ENCODE measurements at places on chromosomes 12 and 14.

GRCh38 chr14:71086567-71086966, 179.3 kb downstream of the PCNX1 start:
- no peak for DNase-seq

DNA sequence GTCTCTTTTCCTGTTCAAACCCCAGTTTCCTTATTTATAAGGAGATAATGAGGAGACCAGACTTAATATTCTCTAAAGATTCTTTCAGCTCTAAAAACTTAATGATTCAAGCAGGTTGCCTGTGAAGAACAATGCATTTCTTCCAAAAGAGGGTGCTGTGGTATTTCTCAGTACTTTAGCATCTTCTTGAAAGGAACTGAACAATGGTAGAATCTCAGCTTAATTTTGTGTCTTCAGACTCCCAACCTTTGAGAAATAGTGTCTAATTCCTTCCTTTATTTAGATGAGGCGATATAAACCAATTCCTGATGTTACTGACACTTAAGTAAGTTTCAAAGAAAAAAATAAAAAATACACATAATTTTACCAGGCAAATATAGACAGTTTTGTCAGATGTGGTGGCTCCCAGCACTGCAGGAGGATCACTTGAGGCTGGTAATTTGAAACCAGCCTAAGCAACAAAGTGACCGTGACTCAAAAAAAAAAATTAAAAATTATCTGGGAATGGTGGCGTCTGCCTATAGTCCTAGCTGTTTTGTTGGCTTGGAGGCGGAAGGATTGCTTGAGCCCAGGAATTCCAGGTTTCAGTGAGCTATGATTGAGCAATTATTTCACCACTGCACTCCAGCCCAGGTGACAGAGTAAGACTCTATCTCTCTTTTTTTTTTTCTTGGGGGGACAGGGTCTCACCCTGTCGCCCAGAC, 76.9 kb upstream of the PSMA6 start:
- no peak for DNase-seq

DNA sequence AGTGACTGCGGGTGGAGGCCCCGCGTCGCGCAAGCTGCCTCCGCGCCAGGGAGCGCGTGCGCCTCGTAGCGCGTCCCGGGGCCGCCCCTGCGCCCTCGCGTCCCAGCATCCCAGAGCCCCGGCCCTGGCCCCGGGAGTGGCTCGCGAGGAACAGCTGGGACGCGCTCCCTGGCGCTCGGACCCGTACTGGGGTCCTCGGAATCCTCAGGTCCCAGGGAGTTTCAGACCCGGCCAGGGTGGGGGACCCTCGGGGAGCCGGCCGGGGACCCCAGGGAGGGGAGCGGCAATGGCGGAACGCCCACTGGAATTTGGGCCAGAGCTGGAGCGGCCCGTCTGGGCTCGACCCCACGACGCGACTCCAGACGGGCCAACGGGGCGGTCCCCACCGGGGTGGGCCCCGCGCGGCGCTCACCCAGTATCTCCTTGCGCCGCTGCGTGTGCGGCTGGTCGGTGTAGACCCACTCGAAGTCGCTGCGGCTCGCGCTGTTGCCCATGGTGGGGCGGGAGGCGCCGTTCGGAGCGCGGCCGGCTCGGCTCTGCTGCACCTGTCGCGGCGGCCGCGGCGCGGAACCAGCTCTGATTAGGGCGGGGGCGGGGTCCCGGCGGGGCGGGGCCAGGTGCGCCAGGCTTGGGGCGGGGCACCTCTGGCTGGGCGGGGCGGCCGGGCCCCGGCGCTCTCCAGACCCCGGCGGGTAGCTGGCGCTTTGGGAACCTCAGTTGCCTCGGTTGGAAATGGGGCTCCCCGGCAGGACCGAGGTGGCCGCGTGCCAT, at the start of gene DEGS2:
Gene DEGS2 (minus strand): TSS at position 552 of the 771 bp plus-strand sequence. CDS start 58 bp downstream, at position 494.
- peak; percentile 27 for DNase-seq

DNA sequence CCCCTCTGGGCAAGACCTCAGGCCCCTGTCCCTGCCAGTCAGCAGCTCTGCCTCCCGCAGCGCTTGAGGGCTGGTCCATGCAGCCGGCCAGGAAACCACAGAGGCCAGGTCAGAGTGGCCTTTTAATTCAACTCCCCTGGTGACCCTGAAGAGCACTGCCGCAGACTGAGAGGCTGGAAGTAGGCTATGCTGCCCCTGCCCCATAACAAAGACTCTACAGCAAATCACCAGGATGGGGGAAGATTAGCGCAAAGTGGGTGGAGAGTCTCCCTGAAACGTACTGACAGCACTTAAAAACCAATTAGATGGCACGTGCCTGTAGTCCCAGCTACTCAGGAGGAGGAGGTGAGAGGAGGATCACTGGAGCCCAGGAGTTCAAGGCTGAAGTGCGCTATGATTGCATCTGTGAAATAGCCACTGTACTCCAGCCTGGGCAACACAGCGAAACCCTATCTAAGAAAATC, 70.5 kb downstream of the ITPK1 start:
- no peak for DNase-seq

GRCh38 chr12:44748950-44749468, 127.1 kb downstream of the NELL2 start:
- DNase-seq: no peak

DNA sequence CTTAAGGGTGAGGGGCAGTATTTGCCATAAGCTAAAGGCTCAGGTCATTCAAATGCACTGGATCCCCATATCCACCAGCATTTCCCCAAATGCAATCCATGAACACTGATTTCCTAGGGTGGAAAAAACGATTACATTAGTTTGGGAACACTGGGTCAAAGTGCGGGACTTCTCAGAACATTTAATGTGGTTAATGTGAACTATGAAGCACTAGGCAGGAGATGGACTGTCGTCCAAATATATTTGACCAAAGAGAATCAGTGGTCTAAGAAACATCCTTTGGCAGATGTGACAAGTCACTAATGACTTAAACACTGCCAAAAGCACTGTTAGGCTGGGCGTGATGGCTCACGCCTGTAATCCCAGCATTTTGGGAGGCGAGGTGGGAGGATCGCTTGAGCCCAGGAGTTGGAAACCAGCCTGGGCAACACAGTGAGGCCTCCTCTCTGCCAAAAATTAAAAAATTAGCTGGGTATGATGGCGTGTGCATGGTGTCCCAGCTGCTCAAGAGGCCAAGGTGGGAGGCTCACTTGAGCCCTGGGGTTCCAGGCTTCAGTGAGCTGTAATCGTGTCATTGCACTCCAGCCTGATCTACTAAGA, 205.4 kb downstream of the CALM1 start:
- no peak for DNase-seq

GRCh38 chr14:92207928-92208265, 86.1 kb downstream of the CPSF2 start:
- no peak for DNase-seq

GRCh38 chr12:115891556-115892164, 385.8 kb downstream of the MED13L start:
- DNase-seq: no peak

GRCh38 chr14:50766338-50766886, 64.5 kb downstream of the NIN start:
- no peak for DNase-seq

GRCh38 chr12:54936736-54937135, 47.8 kb downstream of the TESPA1 start:
- DNase-seq: no peak

- DNase-seq: no peak
Observed at GRCh38 chr12:32773691-32774090, 18.0 kb upstream of the YARS2 start.

GRCh38 chr12:95116773-95117172, 43.4 kb upstream of the NR2C1 start:
- DNase-seq: no peak

DNA sequence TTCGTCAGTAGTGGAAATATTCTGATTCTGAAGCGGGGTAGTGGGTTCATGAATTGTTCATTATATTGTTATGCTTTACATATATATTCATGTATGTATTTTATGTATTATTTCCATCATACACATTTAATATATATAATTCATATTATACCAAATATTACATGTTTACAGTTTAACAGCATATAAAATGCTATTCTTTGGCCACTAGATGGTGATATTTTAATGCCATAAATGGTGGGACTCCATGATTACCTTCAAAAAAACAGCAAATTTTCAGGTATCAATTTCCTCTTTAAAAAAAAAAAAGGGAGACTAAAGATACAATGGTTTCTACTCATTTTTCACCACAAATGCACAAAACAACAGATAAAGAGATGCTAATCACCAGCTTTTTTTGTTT, 41.0 kb downstream of the BDKRB1 start:
- no peak for DNase-seq

GRCh38 chr12:110937104-110937641, 16.8 kb upstream of the MYL2 start:
- peak; percentile 54 for DNase-seq

DNA sequence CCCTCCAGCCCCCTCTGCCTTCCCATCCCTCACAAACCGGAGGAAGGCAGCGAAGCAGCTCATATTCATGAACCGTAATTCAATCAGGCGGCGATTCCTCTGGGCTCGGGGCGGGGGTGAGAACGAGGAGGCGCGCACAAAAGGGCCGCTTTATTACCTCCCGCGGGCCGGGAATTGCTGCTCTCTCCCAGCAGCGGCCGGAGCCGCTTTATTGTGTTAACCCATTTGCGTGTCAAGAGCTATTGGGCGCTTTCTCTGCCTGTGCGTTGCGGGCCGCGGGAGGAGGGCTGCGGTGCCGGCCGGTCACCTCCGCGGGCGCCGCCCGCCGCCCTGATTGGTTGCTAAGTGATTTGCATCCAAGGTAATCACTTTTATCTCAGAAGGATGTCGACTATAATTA, 4.8 kb downstream of the FAM222A start:
- no peak for DNase-seq

GRCh38 chr12:103751171-103751570, 89.9 kb downstream of the NT5DC3 start:
- DNase-seq: no peak

GRCh38 chr12:73531752-73532151, 1005.9 kb upstream of the ATXN7L3B start:
- no peak for DNase-seq

- no peak for DNase-seq
Observed at GRCh38 chr12:112419297-112420133, 768 bp downstream of the PTPN11 start.

DNA sequence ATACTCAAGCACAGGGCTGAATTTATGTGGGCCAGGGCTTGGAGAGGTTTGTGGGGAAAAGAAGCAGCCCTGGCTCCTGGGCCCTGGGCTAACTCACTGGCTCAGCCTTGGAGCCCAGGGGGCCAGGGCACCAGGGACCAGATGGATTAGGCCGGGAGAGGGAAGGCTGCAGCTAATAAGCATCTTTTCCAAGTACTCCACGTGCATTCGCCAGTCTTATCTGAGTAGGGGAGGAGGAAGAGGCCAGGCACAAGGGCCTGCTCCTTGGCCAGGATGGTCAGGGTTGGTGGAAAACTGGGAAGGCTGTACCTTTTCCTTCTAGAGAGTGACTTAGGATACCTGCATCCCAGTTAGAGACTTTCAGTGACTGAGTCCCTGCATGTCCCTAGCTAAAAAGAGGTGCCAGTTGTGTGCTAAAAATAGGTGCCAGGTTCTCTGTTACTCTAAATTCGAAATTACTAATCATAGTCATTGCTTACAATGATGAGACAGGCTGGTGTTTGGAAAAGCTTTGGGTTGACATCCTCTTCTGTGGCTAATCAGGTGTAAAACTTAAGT, 1.3 kb downstream of the GLRX5 start:
- no peak for DNase-seq

GRCh38 chr12:3681595-3682061, 71.3 kb downstream of the CRACR2A start:
- DNase-seq: no peak

DNA sequence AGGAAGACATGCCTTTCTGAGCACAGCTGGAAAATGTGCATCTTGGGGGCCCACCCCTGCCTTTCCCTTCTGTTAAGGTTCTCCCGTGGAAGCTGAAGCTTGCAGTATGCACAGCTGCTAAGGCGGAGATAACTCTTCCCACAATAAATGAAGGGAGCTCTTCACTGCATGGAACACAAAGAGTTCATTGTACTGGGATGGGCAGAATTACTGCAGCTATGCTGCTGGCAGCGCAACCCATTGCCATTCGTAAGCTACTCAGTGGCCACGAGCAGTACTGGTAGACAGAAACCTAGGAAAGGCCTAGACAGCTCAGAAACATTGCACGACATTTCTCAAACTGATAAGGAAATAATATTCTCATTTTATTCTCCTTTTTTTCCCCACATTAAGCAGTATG, 310.2 kb downstream of the MDGA2 start:
- no peak for DNase-seq

DNA sequence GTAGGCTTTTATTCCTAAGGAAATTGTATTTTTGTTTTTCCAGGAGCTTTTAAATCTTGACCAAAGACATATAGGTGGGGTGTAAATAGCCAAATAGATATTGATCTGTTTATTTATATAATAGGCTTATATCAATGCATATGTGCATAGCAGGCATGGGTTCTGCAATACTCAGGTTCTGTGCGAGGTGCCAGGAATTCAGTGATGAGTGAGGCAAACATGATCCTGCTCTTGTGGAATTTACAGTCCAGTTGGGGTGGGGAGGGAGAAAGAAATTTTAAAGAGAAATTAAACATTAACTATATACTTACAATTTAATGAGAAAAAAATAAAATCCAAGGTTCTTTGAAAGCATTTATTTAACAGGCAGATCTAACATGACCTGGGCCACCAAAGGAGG, 160.3 kb upstream of the HIF1A start:
- no peak for DNase-seq

DNA sequence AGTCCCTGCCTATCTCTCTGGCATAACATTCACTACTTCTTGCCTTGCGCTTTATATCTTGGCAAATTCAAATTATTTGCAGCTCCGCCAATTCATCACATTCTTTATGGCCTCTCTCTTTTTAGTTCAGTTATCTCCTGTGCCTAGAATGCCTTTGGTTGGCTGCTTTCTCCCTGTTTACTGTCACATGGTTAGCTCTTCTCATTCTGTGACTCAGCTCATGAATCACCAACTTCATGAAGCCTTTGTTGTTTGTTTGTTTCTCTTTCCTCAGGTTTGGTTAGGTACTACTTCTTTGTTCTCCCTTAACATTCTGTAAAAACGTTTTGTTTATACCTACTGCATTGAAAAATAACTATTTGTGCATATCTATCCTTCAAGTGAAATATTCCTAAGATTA, 376.5 kb upstream of the GARIN6 start:
- DNase-seq: no peak

GRCh38 chr12:41943671-41944070, 201.0 kb downstream of the GXYLT1 start:
- DNase-seq: no peak

- no peak for DNase-seq
Observed at GRCh38 chr12:86122846-86123468, 133.2 kb downstream of the MGAT4C start.

GRCh38 chr14:80425686-80426085, 214.4 kb upstream of the DIO2 start:
- DNase-seq: no peak

GRCh38 chr12:9786726-9787717, 26.3 kb upstream of the CD69 start:
- no peak for DNase-seq

- DNase-seq: no peak
Observed at GRCh38 chr12:3705354-3705675, 47.6 kb downstream of the CRACR2A start.

GRCh38 chr12:83823386-83824045, 1089.1 kb downstream of the SLC6A15 start:
- DNase-seq: peak; percentile 10

- no peak for DNase-seq
Observed at GRCh38 chr12:57687862-57688261, 6.1 kb upstream of the OS9 start.
